H1 (cell line): ENCODE measurements at places on chromosomes 13 and 19. TPM values are rescaled to one million over a fixed set of nuclear protein-coding genes. Genes with fewer than 3 reads are reported as not detected.

Gene PSG4
- total RNA-seq: not detected in 2 replicates

GRCh38 chr19:5832527-5833216 is 6.8 kb downstream of the FUT6 start:
- no peak for DNase-seq

DNA sequence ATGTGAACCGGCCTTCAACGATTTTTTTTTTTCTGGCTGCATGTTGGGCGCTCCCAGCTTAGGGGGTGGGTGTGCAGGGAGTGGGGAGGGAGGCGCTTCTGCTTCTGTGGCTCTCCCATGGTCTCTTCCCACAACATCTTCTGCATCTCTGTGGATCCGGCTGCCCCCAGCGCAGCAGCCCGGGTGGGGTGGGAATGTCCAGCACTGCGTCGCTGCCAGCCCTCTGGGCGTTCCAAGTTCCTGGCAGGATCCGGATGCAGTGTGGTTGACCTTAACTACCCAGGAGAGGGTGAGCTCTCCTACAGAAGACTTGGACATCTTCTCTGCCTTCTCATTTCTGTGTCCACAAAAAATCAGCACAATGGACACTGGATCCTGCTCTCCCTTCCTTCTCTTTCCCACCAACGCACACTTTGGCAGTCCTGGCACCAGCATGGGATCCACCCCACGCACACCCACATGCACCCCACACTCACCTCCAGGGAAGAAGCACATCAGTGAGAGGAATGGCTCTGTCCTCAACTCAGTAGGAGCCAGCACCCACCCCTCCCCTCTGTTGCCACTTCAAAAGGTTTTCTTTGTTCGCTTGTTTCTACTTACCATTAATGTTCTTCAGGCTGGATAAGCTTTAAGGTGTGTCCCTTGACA is 177.3 kb downstream of the COL4A1 start:
- DNase-seq: no peak

GRCh38 chr19:8700956-8701355 is 2.4 kb upstream of the ACTL9 start:
- no peak for DNase-seq
